Stimulated activated CD4-positive, alpha-beta T cell treated with anti-CD3 and anti-CD28 coated beads, TNF-alpha, amount 100 ng/mL, for 24 hours (primary cell): ENCODE measurements at places on chromosomes 7 and 10.

- no peak for DNase-seq
These were observed 73.7 kb upstream of the ABCB5 start for GRCh38 chr7:20541608-20542349.

GRCh38 chr7:129831424-129832058 is 121.2 kb downstream of the UBE2H start:
- DNase-seq, result no peak

GRCh38 chr10:95332666-95333249 is 42.0 kb upstream of the PDLIM1 start:
- no peak for DNase-seq

DNA sequence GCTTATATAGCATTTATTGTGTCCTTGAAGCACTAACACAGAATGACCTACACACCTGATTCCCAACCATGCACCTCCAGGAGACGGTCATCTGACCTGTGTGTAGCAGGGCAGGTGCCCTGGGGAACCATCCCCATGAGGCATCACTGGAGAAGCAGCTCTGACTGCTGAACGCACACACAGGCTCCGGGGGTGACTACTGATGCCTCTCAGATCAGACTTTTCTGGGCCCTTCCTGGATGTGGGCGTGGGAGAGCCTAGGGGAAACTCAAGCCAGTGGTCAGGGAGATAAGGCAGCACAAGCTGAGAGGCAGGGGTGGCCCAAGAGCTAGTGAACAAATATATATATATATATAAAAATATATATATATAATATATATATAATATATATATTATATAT is 37.6 kb downstream of the CPXM2 start:
- no peak for DNase-seq

- no peak for DNase-seq
These were observed 28.1 kb upstream of the PLEKHA1 start for GRCh38 chr10:122346326-122346950.

- no peak for DNase-seq
These were observed 33.5 kb upstream of the CCDC7 start for GRCh38 chr10:32412499-32412853.

GRCh38 chr7:155166673-155167370 is 96.7 kb downstream of the HTR5A start:
- DNase-seq, result no peak

DNA sequence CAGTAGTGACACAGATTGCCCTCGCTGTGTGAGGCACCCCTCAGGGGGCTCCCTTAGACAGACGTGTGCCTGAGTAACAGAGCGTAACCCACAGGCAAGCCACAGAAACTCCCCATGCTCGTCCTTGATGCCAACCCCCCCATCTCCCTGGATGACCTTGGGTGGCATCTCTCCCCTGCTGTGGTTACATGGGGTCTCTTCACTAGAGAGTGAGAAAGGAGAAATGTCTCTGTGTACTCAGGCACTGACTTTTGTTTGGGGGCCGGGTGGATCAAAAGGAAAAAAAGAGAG is 1.1 kb upstream of the ASB10 start:
- no peak for DNase-seq

DNA sequence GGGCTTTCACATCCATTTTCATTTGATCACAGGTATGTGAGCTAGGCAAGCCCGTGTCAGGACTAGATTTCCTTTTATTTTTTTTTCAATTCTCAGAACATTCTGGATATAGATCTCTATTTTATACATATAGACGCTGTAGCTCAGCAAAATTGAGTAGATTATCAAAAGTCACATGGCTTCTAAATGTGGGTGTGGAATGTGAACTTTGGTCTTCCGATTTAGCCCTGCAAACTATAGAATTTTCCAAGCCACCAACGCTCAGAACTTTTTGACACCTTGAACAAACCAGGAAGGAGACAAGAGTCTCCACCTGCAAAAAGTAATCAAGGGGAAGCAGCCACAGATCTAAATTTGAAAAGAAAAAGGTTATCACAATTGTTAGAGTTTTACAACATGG is 15.9 kb upstream of the FFAR4 start:
- DNase-seq, result no peak

DNA sequence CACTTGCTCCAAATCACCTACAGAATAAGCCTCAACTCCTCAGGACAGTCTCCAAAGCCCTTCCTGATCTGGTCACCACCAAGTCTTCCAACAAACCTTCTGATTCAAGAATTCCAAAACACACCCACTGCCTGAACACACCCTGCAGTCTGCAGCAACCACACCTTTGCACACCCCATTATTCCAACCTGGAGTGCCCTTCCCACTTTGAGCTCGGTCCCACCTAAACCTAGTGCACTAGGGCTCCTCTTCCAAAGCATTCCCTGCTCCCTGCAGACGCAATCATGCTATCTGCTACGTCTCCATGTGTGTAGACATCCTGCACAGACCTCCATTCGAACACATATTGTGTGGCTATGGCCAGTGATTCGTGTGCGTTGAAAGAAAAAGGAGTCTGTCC is 289.3 kb downstream of the GRID1 start:
- no peak for DNase-seq

DNA sequence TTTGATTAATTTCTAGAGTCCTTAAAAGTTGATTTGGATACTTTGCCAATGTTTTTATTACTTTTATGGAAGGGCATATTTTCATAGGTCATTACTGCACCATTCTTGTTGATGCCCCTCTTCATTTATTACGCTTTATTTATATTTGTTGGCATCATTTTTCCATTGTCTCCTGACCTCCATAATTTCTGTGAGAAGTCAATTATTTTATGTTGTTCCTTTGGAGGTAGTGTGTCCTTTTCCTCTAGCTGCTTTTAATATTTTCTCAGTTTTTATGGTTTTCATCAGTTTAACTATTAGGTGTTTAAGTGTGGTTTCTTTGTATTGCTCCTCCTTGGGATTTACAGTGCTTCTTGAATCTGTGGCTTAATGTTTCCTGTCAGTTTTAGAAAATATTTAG is 134.9 kb downstream of the SAMD9 start:
- DNase-seq, result no peak

DNA sequence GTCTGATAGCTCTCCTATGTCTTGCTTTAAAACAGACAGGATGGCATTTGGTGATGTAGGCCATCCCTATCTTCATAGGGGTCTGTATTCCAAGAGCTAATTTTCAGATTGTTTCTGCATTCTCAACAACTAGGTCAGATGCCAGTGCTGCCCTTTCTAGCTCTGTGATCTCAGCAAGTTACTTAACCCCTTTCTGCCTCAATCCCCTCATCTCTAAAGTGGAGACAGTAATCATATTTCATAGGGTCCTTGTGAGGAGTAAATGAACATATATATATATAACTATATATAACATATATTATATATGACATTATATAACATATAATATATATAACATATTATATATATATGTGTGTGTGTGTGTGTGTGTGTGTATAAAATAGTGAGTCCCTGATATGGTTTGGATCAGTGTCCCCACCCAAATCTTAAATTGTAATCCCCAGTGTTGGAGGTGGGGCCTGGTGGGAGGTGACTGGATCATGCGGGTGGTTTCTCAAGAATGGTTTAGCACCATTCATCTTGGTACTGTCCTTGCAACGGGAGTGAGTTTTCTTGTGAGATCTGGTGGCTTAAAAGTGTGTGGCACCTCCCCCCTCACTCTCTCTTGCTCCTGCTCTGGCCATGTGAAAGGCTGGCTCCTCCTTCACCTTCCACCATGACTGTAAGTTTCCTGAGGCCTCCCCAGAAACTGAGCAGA is 45.2 kb downstream of the HIPK2 start:
- no peak for DNase-seq

DNA sequence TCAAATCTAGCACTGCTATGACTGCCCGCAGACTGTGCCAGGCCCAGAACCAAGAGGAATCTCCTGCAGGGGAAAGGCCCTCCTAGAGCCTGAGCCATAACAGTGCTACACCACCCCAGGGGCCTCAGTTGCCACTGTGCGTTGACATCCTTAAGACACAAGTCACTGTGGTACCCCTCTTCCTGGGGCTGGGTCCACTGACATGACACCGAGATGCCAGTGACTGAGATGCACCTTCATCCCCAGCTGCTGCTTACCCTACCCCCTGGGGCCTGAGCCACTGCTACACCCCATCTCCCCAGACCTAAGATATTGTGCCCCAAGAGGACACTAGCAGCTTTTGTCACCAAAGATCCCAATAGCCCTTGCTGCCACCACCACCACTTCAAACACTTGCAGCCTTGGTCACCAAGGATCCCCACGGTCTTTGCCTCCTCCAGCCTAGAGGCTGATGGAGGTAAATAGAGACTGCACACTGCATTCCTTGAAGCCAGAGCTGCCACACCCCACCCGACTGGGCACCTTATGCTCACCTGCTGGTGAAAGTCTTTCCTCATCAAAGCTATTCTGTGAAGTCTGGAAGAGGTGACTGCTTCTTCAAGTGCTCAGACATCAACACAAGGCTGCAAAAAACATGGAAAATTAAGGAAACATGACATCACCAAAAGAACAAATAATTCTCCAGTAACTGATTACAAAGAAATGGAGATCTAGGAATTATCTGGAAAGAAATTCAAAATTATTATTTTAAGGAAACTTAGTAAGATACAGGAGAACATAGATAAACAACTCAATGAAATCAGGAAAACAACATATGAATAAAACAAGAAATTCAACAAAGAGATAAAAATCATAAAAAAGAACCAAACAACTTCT is 40.4 kb upstream of the SHH start:
- DNase-seq, result no peak

- DNase-seq, result no peak
These were observed 139.3 kb downstream of the CXCL12 start for GRCh38 chr10:44245601-44245938.

- DNase-seq, result no peak
These were observed 6.0 kb downstream of the TEX47 start for GRCh38 chr7:88789480-88790064.

DNA sequence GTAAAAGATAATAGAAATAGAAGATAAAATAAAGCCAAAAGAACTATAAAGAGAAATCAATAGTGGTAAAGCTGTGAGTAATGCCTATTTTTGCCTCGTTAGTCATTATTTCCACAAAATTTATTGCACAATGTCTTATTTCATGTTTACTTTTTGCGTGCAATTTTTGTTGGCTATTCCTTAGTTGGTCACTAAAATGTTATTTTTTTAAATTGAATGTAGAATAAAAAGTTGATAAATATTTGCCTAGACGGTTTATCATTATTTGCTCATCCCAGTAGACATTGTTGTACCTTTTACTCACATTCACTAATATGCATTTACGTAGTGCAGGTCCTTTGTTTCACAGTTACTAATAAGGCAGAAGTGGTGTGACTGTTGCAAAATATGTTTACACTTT is 227.8 kb upstream of the BMPER start:
- no peak for DNase-seq

DNA sequence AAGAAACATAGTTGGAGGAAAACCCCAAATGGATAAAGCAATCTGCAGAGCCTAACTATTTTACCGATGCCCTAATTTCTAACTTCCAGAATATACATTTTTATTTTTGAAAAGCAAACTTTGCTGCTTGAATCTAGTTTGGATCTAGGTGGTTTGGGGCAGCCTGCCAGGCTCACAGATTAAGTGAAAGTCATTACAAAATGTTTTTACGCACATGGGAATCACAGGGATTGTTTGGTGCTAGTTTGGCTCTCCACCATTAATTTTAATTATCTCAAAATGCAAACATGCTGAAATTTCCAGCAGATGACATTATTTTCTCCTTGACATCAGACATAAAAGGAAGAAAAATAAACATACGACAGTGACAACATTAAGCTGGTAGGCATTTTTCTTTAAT is 166.7 kb upstream of the INHBA start:
- no peak for DNase-seq

DNA sequence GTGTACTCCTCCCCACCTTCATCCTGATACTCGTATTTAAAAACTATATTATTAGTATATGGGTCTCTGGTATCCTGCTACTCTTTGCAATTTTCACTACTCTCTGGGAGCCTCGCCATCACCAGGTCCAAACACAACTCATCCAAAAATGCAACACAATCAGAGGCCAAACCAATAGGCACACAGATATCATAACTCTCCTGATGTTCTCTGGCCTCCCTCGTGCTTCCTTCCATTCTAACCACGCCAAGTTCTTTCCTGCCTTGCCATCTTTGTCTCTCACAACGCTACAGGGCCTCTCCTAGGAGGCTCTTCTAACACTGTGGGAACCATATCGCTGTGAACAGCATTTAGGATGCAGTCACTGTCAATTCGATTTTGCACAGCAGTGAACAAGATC is 7.3 kb downstream of the RHEB start:
- no peak for DNase-seq

DNA sequence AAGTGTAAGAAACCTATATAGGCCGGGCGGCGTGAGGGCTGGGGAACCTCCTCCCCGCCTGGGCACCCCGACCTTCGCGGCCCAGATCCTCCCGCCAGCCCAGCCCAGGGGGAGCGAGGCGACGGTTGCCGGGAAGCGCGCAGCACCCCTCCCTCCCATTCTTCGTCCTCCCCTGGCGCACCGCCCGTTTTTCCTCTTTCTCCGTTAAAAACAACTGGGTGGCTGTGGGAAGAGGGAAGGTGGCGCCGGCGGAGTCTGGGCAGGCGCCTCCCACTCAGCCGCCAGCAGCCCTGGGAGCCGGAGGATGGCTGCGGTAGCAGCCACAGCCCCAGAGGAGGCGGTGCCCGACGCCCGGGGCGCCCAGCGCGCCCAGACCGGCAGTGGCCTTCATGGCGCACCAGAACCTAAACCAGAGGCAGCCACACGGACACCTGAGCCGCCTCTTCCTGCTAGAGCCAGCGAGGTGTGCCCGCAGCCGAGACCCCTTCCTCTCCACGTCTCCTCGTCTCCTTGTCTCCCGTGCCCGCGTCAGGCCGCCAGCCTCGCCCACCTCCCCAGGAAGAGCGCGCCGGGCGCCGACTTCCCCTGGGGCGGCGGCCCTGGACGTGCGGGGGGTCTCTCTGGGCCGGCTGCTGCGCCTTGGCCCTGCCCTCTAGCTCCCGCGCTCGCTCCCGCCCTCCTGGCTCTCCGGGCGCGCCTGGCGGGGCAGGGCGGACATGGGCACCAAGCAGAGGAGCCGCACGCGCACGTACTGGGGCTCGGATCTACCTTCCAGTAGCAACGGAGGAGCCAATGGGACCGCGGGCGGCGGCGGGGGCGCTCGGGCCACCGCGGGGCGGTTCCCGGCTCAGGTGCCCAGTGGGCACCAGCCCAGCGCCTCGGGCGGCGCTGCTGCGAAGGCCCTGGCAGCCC is 32.8 kb upstream of the SFTPD start:
- DNase-seq, result no peak

DNA sequence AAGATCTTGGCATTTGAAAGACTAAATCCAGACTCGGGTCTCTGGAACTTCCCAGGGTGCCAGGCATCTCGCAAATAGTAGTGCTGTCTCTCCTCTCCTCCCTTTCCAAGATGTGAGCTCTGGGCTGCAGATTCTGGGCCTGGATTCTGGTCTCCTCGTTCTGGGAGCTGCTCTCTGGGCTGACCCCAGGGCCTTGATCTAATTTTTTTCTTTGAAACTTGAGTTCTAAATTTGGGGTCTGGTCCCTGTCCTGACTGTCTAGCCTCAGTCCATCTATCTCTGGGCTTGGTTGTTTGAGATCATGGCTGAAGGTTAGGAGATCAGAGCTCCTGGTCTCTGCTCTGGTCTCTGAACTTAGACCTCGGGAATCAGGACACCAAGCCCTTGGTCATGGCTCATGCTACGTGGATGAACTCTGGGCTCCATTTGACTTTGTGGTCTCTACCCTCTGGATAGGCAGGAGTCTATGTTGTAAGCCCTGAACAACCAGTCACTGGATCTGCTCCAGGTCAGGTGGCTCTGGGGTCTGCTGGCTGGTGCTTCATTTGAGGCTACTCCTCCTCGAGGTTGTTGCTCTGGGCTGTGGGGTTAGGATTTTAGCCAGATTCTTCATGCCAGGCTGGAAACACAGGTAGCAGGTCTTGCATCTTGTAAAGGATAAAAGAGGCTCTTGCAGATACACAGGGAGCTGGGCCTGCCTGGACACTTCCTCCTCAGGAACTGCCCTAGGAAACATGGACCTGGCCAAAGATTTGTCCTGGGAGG is 8.0 kb upstream of the MBL2 start:
- no peak for DNase-seq
